ENCODE measurements at places on chromosomes 1 and 21.

GRCh38 chr1:180269645-180270529 lies 39.8 kb downstream of the LHX4 start:
- DNase-seq: no peak

DNA sequence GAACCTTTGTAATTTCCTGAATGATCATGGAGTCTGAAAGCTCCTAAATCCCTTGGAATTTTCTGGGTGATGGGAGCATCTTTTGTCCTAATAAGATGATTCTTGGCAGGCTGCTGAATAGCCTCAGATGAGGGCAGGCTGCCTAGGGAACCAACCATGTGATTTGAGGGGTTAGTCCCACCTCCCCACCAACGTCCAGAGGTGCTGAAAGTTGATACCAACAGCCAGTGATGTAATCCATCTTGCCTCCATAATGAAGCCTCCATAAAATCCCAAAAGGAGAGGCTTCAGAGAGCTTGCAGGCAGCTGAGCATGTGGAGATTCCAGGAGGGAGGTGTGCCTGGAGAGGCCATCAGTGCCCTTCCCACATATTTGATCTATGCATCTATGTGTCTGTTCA lies 43.7 kb downstream of the GTF2B start:
- no peak for DNase-seq

- no peak for DNase-seq
Observed at GRCh38 chr1:115296981-115297380, 41.1 kb downstream of the NGF start.

GRCh38 chr1:69195136-69195535 lies 372.6 kb upstream of the LRRC7 start:
- no peak for DNase-seq

GRCh38 chr21:21162786-21163185 lies 164.6 kb downstream of the NCAM2 start:
- no peak for DNase-seq

DNA sequence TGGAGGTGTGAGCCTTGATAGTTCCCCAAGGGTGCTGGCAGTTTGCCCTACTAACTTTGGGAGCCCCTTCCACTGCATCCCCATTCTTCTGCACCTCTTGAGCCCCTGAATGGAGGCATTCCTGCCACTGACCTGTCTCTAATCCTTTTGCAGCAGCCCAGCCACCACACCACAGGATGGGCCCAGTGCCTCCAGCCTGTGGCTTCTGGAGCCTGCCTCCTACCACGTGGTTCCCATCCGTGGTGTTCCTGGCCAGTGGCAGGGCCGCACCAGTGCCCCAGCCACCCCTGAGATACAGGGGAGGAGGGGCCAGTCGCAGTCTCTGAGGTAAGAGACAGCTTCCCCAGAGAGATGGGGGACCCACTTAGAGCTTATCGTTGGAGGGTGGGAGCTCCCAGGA lies 14.4 kb downstream of the INAVA start:
- no peak for DNase-seq

DNA sequence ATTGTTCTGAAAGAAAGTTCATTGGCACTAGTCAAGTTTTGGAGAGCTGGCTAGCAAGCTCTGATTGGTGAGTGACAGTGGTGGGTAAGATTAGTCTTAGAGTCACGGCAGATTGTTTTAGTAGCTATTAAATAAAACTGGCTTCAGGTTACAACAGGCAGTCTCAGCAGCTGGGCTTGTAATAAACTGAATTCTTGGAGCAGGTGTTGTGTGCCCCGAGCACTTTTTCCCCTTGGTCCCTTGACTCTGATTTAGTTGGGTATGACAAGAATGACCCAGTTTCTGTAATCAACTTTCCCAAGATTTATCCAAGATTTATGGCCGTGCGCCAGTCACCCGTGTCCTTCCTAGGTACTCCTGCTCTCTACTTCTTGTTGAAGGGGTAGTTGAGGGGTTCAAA lies 40.2 kb downstream of the TBCE start:
- no peak for DNase-seq

- DNase-seq: no peak
Observed at GRCh38 chr1:92538048-92538412, 51.3 kb upstream of the GFI1 start.

- DNase-seq: peak; percentile 51
Observed at GRCh38 chr1:160675641-160676410, 29.0 kb upstream of the SLAMF1 start.

- DNase-seq: no peak
Observed at GRCh38 chr1:5403935-5404334, 588.3 kb downstream of the NPHP4 start.

DNA sequence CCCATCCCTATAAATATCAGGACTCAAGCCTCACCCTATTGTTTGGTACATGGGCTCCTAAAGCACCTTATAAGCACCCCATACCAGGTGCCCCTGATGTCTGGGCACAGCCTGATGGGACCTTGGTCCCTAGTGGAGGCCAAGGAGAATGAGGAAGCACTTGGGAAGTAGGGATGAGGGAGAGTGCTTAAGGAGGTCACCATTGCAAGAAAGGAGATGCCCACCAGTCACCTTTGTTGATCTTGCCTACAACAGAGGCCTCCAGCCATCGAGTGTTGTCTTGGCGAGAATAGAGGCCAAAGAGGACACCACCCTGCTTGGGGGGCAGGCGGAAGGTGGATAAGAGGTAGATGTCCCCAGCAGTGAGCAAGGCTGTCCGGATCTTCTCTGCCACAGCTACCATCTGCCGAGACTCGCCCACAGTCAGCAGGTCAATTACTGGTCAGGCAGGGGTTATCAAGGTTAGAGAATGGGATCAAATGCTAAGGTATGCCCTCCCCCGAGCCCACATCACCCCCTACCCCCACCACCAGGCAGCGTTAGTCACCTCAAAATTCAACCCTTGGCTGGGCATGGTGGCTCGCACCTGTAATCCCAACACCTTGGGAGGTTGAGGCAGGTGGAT lies 1.6 kb downstream of the THBS3 start:
- DNase-seq: no peak

DNA sequence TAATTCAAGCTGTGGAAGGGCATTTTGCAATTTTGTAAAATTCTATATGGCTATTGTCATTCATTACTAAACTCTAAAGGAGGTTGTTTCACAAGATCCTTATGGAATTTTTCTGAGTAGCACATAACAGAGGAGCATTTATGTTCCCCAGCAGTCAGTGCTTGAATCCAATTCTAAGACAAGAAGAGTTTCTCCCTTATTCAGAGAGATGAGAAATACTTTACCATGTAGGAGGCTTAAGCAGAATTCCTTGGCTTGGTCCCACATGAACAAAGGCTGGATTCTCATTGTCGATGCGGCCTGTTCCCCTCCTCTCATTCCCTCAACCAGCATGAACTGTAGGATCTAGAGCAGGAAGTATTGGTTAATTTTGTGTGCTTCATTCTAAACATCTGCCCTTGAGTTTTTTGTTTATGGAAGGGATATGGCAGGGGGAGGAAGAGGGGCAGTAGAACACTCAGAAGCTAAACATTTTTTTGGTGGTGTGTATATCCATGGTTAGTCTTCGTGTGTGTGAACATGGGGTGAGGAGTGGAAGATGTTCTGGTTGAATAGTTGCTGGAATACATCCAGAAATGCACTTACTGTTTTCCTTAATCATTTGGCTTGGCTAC lies 74.3 kb downstream of the LAMC1 start:
- DNase-seq: no peak

- DNase-seq: no peak
Observed at GRCh38 chr1:42330215-42330614, 4.8 kb downstream of the FOXJ3 start.

GRCh38 chr1:246629030-246629429 lies 62.8 kb downstream of the CNST start:
- no peak for DNase-seq

GRCh38 chr1:168488138-168488537 lies 55.7 kb downstream of the XCL2 start:
- no peak for DNase-seq

DNA sequence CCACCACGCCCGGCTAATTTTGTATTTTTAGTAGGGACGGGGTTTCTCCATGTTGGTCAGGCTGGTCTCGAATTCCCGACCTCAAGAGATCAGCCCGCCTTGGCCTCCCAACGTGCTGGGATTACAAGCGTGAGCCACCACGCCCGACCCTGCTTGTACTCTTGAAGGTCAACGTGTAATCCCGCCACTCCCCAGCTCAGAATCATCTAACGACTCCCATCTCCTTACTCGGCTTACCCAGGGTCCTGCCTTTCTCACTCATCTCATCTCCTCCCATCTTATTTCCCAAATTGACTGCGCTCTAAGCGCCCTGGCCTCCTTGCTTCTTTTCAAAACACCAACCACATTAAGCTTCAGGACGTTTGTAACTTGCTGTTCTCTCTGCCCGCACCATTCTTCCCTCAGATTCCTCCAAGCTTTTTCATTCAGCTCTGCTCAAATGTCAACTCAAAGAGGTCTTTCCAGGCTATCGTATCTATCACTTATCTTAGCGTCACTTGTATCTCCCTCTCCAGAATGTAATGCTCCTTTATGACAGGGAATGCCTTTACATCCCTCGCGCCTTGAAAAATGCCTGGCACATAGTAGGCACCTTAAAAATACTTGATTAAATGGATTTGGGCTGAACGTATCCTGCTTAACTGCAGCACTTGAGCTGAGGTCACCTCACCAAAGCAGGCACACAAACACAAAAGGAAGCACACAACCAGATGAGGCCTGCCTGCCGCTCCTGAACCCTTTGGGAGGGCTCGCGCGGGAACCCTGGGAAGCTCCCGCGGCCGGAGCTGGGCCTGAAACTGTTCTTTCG lies 1.4 kb upstream of the USP1 start:
- DNase-seq: peak; percentile 9

DNA sequence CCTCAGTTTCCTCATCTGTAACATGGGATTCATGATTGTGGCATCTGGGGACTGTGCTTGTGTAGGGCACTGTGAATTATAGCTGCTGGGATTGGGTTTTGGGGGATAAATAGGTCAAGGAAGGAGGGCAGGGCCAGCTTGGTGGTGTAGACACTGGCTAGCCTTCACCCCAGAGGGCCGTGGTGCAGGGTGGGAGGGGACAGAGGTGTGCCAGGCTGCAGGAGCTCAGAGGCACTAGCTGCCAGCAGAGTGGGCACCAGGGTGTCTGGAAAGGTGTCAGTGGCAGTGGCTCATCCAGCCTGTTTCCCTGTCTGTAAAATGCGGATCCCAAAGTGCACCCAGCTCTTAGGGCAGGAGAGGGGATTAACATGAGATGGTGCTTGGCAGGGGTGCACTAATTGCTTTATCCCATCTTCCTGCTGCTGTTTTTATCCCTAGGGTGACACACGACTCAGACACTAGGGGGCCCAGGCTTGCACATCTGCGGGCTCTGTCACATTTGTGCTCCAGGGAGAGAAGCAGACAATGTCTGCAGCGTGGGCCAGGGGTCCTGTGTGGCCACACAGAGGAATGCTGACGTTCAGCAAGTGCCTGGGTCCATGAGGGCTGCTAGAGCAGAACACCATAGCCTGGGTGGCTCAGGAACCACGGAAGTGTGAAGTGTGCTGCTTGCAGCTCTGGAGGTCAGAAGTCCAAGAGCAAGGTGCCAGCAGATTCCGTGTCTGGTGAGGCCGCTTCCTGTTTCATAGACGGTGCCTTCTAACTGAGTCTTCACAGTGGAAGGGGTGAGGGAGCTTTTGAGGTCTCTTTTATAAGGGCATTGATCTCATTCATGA lies 19.3 kb downstream of the OBSCN start:
- DNase-seq: no peak

DNA sequence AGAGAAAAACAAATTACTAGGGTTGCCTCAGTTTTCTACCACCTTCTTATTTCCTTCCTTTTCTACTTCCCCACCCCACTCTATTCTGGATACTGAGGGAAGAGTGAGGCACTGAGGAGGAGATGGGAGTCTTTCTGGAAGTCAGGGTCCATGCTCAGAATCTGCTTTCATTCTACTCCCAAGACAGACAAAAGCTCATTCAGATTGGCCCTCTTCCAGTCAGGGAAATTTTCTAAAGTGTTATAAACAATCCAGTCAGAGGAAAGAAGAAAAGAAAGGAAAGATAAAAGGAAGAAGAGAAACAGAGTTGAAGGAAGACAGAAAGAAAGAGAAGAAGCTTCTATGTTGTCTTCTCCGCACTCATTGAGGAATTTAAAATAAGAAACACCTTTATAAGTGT lies 228.6 kb downstream of the COP1 start:
- DNase-seq: no peak

- DNase-seq: no peak
Observed at GRCh38 chr1:228963795-228964177, 228.5 kb downstream of the RHOU start.

- no peak for DNase-seq
Observed at GRCh38 chr1:17286646-17287045, 21.4 kb upstream of the PADI4 start.

DNA sequence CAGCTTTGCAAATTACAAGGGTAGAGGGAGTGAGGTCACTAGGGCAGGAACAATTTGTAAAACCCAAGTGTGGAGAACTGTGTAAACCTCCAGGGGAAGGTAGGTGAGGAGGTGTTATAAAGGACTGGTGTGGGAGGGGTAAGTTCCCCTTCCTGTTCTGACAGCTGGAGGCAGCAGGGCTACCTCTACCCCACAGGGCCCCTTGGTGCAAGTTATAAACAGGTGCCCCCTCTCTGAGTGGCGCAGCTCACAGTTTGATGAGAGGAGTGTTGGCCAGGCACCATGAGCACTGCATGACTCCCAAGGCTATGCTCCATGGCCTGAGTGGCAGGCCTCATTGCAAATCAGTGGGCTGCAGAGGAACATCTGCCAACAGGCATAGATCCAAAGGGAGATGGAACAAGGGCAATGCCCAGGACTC lies 41.0 kb downstream of the MFSD2A start:
- peak; percentile 2 for DNase-seq

DNA sequence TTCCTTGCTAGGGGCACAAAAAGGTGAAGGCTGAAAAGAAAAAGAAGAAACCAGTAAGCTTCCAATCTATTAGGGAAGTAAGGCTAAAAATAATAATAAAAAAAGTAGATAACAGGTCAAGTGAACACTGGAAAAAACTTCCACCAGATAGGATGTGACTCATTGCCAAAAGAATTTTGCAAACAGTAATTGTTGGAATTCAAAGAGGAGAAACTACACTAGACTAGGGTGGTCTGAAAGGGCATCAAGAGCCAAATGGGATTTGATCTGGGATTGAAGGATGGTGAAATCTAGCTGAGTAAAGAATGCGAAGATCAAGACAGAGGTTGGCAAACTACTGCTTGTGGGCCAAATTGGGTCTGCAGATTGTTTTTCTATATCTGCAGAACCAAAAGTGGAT lies 6.0 kb upstream of the ST6GALNAC3 start:
- DNase-seq: no peak

DNA sequence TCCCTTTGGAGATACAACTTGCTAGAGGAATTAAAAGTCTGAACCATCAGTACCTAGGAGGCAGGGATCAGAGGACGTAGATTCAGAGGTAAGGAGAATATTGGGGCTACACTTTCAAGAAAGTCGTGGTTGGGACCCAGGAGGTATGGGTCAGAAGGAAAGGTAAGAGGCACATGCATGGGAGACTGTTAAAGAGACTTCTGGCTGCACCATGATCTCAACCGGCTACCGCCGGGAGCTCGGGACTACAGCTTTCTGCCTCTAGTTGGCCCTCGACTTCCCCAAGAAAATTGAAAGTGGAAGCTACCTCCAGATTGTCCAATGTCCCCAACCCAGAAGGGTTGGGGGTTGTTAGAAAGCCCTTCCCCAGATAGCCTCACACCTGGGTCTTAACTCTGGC lies 355.7 kb upstream of the TMPRSS15 start:
- no peak for DNase-seq
